ENCODE measurements at places on chromosomes 12 and 14.

GRCh38 chr14:96297000-96297399 lies 41.0 kb downstream of the BDKRB1 start:
- no peak for DNase-seq

- no peak for DNase-seq
These were observed 138.8 kb upstream of the PRMT8 start for GRCh38 chr12:3352230-3352629.

DNA sequence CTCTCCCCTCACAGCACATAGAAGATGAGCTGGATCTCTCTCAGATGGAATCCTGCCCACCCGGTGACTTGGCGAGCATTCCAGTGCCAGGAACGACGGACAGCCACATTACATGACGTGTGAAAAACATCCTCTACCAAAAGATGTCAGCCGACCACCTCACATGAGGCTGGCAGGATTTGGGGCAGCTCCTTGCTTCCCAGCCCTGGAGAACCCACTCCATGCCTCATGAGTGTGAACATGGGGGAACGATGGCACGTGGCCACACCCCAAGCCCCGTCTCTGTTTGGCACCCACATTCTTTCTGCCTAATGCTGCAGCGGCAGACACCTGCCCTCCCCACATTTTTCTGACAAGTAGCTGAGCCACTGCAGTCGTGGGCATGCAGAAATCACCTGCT lies 202.5 kb downstream of the CALM1 start:
- no peak for DNase-seq

- peak; percentile 8 for DNase-seq
These were observed 15.1 kb upstream of the NEK9 start for GRCh38 chr14:75141967-75142366.

DNA sequence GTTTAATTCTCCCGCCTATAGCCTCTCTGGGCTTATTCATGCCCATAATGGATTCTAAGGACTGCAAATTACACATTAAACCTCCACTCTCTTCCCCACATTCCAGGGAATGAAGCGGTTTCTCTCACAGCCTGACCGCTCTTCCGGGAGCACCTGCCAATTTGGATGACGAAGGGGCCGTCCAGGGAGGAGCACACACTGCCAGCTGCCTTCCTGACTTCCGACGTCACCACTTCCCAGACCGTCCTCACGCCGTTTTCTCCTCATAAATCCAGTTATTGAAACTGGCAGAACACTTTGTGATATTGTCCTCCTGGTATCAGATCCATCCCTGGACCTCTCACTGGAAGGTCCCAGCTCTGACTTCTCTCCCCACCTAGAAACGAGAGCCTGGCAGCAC lies 87.6 kb downstream of the GCH1 start:
- no peak for DNase-seq

DNA sequence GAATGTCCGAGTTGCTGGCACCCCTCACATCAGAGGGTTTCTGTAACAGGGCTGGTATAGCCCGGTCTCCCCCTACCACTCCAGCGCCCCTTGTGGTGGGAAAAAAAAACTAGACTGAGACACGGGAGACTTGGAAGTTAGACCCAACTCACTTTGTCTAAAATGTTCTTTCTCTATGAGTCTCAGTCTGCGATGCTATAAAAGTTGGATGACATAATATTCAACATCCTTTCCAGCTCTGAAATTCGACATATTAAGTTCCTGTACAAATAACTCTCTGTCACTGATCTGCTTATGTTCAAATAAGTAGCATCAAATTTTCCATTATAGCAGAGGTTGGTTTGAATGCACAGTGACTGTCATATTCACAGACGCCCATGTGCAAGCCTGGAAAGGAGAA lies 25.7 kb upstream of the TC2N start:
- DNase-seq, result peak; percentile 49
